ENCODE measurements at places on chromosomes 2 and 18.

DNA sequence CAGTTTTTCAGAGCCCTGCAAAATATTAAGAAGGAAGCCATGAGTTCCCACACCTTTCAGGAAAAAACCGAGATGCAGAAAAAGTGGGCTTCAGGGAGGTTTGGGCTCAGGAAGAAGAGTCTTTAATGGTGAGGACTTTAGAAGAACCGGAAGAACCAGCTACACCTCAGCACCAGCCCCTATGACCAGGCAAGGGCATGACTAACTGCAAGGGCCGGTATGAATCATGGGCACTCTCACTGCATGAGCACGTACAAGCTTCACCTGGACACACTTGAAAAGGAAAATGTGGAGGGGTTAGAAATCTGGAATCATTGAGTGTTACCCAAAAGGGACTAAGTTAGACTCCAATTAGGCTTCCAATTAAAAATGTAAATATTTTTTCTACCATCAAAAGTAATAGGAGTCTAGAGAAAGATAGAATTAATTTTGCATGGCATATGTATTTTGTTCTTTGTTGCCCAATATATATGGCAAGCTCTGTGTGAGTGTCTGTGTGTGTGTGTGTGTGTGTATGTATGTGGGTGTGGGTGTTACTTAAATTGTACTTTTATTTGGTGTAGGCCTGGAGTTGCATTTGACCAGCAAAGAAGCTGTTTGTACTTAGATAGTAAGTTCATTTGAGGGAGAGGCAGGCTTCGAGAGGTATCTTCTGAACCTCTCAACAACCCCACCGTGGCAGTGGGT is 66.5 kb upstream of the THUMPD2 start:
- no peaks in the 10 kb centered on the region for H3K36me3 ChIP-seq
- H3K27me3 ChIP-seq = no peaks in the 10 kb centered on the region
- H3K4me3 ChIP-seq = no peak overlapping the region
- H3K4me1 ChIP-seq = peaks cover 24% of the 10 kb centered on the region

DNA sequence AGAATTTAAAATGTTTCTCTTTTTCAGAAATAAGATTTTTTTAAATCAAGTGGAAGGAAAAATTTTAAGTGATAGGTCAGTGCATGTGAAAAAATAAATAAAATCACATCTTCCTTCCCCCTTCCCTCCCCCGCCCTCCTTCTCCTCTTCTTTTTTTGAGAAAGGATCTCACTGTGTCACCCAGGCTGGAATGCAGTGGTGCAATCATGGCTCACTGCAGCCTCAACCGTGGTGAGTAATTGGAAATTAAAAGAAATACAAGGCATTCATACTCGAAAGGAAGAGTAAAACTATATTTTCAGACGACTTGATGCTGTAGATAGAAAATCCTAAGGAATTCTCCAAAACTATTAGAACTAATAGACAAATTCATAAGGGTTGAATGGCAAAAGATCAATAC is 16.9 kb upstream of the CRACDL start:
- no peak for DNase-seq
- peaks cover 9% of the 10 kb centered on the region for H3K4me1 ChIP-seq
- no peak overlapping the region for H3K4me3 ChIP-seq
- H3K27ac ChIP-seq = no peak overlapping the region
- H3K36me3 ChIP-seq = no peaks in the 10 kb centered on the region

- DNase-seq = peak; percentile 63
- peaks cover 60% of the 10 kb centered on the region for H3K4me1 ChIP-seq
- H3K27me3 ChIP-seq = no peaks in the 10 kb centered on the region
- peaks cover 21% of the 10 kb centered on the region for H3K36me3 ChIP-seq
These were observed 147.3 kb downstream of the IRS1 start for GRCh38 chr2:226652369-226652768.

DNA sequence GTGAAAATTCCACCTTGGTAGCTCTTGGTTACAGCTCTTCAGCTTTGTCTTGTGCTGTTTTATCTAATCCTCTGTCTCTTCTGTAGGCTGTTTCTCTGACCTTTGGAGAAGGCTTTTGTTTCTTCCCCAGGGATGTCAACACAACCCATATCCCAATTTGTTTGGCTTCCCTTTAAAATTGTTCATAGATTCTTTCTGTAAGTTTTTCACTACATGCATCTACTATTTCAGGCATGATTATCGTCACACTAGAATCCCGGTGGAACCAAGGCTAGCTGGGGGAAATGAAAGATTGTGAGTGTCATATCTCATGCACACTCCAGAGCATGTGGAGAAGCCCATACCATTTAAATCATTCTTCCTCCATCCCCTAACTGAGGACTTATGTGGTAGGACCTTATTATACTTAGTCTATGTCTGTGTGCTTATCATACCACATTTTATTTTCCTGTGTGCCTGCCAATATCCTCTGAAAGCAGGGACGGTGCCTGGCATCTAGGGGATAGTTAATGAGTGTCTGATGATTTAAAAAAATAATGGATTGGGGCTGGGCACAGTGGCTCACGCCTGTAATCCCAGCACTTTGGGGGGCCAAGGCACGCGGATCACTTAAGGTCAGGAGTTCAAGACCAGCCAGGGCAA is 59.9 kb downstream of the CRIM1 start:
- H3K4me3 ChIP-seq = no peak overlapping the region
- H3K27me3 ChIP-seq = no peaks in the 10 kb centered on the region
- no peak overlapping the region for H3K27ac ChIP-seq

DNA sequence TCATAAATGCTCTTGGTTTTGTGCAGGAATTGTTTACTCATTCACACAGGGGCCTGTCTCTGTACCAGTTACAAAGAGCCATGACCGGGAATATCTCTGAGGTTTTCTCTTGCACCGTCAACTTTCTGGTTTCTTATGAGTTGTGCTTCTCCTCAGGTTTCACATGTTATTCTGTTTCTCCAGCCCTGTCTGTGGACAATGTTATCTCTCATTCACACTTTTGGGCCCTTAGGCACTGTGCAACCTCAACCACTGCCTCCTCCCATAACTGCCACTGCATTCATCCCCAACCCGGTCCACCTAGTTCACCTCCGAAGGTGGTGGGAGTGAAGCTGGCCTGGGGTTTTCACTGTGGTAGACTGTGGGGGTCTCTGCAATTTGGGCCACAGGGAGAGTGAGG is 22.5 kb upstream of the NEDD4L start:
- no peaks in the 10 kb centered on the region for H3K36me3 ChIP-seq
- H3K27me3 ChIP-seq = no peaks in the 10 kb centered on the region

DNA sequence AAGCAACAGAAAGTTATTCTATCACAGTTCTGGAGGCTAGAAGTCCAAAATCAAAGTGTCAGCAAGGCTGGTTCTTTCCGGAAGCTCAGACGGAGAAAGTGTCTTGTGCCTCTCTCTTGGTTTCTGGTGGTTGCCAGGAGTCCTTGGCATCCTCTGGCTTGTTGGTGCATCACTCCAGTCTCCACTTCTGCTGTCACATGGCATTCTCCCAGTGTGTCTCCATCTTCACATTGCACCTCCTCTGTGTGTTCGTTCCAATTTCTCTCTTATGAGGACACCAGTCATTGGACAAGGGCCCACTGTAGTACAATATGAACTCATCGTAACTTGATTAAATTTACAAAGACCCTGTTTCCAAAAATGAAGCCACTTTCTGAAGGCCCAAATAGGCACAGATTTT is 175.4 kb upstream of the ATP5MC3 start:
- no peak overlapping the region for H3K4me3 ChIP-seq
- no peak for DNase-seq
- no peaks in the 10 kb centered on the region for H3K4me1 ChIP-seq
- no peaks in the 10 kb centered on the region for H3K36me3 ChIP-seq
- H3K27me3 ChIP-seq = peaks cover 6% of the 10 kb centered on the region

DNA sequence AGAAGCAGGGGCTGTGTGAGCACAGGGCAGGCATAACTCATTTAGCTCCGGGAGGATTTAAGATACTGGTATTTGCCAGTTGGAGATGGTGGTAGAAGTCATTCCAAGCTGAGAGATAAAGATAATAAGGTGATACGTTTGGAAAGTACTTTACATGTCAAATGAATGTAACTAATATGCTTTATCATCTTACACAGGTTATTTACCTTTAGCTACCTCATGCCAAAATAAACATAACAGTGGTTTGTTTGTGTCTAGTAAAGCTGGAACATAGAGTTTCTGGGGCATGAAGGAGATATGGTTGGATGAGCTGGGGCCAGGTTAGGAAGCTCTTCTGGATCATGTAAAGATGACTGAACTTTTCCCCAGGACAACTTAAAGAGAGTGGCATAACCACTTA is 126.9 kb upstream of the PIK3C3 start:
- no peak overlapping the region for H3K4me3 ChIP-seq
- no peaks in the 10 kb centered on the region for H3K4me1 ChIP-seq
- DNase-seq = no peak
- no peaks in the 10 kb centered on the region for H3K36me3 ChIP-seq
- peaks cover 36% of the 10 kb centered on the region for H3K27me3 ChIP-seq
- H3K27ac ChIP-seq = no peak overlapping the region
